ENCODE measurements at places on chromosomes 7 and 10.

DNA sequence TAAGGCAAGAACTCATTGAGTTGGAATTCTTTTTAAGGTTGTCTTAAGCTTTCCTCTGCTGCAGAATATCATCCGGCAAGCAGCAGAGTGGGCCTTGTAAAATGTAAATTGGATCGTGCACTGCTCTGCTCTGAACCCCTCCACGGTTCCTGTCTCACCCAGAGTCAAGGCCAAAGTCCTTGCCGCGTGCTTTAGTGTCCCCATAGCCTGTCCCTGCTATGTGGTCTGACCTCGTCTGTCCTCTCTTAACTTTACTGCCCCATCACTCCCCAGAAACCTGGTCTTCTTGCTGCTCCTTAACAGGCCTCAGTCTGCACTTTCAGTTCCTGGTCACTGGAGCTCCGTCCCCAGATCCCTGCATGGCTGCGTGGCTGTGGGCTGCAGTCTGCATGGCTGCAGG, 121.6 kb upstream of the SDK1 start:
- no peak for DNase-seq

DNA sequence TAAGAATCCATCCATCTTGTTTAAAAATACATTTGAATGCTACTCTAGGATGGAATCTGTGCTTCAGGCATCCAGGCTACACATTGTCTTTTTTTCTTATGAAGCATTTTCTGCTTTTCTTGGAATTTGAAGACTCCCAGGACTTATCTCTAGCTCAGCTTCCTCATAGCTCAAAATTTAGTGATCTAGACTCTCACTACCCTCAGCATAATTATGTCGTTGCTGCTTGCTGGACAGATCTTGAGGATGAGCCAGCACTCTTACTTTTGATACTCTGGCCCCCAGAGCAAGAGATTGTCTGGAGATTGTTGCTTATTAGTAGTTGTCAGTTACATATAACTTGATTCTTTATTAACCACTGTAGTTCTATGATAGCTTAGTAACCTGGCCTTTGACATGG, 83.3 kb upstream of the FGL2 start:
- DNase-seq = no peak

DNA sequence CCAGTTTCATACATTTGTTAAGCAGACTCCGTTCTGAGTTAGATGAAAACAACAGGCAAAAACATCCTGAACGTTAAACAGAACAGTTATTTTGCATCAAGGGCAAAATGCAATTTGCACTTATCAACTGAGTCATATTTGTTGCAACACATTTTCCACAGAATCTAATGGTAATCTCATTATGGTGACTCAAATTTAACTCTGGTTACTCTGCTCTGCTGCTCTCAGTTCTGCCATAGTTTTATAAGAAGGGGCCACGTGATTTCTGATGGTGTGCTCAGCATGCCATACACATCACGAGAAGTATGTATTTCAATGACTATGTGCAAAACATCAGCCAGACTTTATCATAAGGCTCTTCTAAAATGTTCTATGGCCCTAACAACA, 148.8 kb downstream of the CHCHD3 start:
- no peak for DNase-seq

DNA sequence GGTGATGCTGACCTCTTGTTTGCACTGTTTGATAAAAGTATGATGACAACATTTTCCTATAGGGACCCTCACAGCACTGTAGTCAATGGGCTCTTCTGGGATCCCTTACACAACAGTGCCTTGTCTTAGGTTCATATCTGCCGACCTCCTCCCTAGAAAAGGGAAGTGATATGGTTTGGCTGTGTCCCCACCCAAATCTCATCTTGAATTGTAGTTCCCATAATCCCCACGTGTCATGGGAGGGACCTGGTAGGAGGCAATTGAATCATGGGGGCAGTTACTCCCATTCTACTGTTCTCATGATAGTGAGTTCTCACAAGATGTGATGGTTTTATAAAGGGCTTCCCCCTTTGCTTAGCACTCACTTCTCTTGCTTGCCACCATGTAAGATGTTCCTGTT, 23.1 kb downstream of the ZC3HAV1 start:
- no peak for DNase-seq

- no peak for DNase-seq
Measured at GRCh38 chr7:49389871-49390479, 383.5 kb upstream of the VWC2 start.

DNA sequence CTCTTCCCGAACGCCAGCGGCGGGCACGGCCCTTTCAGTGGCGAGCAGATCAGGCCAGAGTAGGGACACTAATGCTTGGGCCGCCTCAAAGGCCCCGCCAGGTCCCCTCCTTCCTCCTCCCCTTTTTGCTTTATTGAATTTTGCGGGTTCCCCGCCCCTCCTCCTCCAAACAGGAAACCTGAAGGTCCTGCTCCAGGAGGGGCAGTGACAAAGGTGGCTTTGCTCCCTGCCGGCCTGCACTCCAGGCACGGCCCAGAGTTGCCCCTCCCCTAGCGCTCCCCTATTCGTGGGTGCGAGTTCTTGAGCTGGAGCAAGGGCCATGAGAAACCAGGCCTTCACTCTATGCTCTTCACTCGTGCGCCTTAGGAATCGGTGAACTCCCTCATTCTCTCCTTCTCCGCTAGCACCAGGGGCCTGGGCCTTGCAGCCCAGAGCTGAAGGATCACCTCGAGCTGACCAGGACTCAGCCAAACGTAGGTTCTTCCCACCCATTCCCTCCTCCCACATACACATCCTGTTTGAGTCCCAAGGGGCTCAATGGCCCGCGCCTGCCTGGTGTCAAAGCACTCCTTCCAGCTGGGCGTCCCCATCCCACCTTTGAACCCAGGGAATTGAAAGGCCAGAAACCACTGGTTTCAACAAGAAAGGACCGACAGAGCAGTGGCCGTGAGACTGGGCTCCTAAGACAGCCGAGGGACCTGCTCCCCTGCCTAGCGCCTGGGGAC, 619 bp upstream of the HOXA6 start:
- DNase-seq = no peak

- DNase-seq = no peak
Measured at GRCh38 chr7:93172683-93173082, 24.5 kb upstream of the SAMD9L start.

DNA sequence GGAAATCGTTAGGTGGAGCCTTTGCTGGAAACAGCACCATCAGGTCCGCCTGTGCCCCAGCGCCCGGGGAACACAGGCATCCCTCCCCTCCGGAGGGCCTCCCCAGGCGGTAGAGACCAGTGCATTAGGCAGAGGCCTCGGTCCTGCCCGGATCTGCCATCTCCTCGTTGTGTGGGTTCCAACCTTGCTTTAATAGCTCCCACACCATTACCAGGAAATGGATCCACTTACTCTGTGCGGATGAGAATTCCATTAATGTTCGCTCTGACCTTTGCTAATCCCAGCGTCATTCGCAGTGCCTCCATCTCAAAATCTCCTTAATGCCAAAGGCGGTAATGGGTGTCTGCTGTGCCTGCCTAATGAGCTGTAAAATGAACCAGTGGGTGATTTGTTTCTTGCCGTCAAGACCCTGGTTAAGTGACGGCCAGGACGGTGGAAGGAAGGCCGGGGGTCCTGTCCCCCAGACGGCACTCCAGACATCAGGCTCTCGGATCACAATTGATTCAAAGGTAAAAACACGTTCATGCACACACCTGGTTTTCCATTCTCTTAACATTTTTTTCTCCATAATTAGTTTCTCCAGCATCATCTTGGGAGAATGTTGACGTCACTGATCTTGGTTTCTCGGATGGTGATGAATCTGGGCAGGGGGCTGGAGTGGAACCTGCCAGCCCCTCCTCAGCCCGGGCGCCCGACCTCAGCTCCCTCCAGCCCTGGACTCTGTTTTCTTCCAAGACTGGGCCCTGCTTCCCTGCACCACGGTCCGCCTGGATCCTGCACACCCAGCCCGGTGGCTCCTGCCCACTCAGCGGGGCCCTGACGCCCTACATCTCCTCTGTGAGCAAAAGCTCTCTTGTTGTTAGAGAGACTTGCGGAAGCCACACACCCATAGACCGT, 22.8 kb upstream of the FAM20C start:
- no peak for DNase-seq

GRCh38 chr10:132036153-132036886, 29.4 kb upstream of the JAKMIP3 start:
- DNase-seq = no peak

DNA sequence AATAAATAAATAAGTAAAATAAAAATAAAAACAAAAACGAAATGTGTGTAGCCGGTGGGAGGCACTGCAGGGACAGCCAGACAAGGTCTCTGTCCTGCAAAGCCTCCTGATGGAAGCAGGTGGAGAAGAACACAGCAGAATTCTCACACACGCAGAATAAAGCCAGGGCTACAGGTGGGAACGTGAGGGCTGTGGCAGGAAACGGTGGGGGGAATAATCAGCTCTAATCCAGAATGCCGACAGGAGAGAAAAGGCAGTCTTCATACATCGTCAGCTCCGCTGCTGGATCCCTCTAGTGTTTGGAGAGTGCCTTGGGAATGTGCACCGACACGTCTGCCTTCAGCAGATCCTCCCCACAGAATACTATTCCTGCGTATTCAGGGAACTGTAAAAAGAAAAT, 6.8 kb upstream of the SNX8 start:
- DNase-seq = no peak

GRCh38 chr7:68706291-68706690, 892.0 kb upstream of the AUTS2 start:
- no peak for DNase-seq

DNA sequence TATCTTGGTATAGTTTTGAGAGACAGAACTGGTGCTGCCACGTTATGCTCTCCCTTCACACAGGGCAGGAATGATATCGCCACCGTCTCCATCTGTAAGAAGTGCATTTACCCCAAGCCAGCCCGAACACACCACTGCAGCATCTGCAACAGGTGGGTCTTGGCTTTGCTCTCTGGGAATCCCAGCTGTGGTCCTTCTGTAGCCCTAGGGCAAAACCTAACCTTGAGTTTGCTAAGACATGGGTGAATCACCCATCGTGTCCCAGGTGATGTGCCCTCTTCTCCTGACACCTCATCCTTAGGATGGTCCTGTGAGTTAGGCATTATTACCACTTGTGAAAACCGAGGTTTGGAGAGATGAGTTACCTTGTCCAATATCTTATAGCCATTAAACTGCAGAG, 6.4 kb downstream of the ZDHHC16 start:
- DNase-seq = no peak

GRCh38 chr7:68678196-68678595, 920.1 kb upstream of the AUTS2 start:
- DNase-seq = no peak

DNA sequence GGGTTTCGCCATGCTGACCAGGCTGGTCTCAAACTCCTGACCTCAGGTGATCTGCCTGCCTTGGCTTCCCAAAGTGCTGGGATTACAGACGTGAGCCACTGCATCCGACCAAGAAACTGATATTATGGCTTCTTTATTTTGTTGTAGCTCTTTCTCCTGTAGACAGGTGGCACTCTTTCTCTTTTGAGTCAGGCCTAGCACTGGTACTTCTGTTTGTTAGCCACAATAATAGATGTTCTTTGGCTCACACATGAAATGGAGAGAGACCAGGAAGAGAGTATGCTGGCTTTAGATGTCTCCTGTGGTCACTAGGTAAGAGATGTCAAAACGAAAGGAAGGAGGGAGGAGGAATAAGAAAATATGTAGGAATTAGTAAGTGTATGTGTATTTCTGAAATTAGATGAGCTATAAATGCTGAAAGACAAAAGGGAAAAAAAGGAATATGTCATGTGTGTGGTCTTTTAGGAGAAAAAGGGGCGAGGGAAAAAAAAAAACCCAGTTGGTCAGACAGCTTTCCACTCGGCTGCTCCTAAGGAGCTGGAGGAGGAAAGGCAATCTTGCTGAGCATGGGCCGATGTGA, 78.7 kb downstream of the CLEC2L start:
- DNase-seq = no peak

DNA sequence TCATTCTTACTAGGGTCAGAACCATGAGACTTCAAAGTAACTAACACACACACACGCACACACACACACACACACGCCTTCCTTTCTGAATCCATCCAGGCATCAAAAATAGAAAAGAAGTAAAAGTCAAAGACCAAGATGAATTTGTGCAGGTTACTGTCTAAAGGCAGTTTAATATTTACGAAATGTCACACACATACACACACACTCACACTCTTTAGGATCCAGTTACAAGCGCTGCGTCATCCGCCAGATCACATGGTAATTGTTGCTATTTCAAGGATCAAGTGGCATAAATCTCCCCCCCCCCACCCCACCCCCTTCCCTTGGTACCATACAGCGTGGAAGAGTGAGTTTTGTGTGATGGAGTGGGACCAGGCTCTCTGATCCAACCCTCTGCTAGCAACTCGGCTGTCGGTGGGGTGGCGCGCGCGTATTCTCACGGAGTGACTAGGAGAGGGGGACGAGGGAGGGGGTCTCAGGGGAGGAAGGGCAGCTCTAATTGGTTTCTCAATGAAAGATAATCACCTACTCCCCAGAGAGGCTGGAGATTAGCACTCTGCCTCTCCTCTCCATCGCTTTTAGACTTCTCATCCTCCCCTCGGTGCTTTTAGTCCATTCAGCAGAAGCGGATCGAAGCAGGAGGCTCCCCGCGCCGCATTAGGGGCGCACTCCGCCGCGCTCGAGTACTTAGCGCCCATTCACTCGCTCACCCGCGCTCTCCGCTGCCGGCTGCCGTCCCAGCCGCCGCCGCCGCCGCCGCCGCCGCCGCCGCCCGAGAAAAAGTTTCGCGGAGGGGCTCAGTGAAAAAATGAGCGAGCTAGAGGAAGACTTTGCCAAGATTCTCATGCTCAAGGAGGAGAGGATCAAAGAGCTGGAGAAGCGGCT, 83.5 kb upstream of the PRKG1 start:
- DNase-seq = no peak

GRCh38 chr7:22801912-22802311, 20.7 kb downstream of the TOMM7 start:
- no peak for DNase-seq

DNA sequence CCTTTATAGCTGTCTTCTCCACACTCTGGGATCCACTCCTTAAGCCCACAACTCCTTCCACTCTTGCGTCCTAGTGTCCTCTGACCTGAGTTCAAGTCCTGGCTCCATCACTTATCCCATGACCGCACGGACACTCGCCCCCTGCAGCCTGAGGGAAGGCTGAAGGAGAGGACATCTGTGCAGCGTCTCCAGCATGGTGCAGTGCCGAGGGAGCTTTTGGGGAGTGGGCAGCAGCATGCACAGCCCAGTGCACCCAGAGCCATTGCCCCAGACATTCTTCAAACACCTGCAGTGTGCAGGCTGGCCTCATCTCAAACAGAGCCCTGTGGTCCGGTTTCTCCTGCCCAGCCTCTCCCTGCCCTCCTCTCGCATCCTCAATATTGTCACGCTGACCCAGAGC, 317.1 kb upstream of the ZMIZ1 start:
- DNase-seq = no peak

GRCh38 chr7:22871661-22872060, 49.0 kb upstream of the TOMM7 start:
- no peak for DNase-seq

DNA sequence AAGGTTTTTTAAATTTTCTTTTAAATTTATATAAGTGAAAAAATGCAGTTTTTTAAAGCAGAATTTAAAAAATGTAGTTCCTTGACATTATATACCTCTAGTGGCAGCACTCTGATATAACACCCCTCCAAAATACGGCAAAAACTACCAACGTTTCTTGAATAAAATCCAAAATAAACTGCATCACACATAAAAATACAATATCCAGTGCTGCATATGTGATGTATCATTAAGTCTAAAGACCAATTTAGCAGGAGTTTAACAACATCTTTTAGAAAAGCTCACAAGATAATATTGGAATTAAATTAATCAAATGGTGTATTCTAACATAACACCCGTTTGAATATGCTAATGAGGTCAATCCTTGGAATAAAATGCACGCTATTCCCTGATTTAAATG, 1.4 kb downstream of the TCERG1L start:
- no peak for DNase-seq

- DNase-seq = no peak
Measured at GRCh38 chr7:1040790-1041189, 3.6 kb upstream of the GPR146 start.

- no peak for DNase-seq
Measured at GRCh38 chr10:61779276-61779675, 116.5 kb downstream of the CABCOCO1 start.

Data from stimulated activated CD8-positive, alpha-beta memory T cell treated with anti-CD3 and anti-CD28 coated beads, Interleukin-4, amount 100 ng/mL, for 4 hours (primary cell).